ENCODE measurements at places on chromosomes 4 and X. TPM values are rescaled to one million over a fixed set of nuclear protein-coding genes. Genes with fewer than 3 reads are reported as not detected.

TRO gene
- 0.66 TPM for polyA plus RNA-seq

ADH1B gene
- polyA plus RNA-seq: not detected

ERCC6L gene
- 0.25 TPM for polyA plus RNA-seq

RASGEF1B gene
- 4.1 TPM for polyA plus RNA-seq

DGKK gene
- polyA plus RNA-seq: not detected

DKK2 gene
- not detected for polyA plus RNA-seq

ARL9 gene
- not detected for polyA plus RNA-seq

ATP7A gene
- polyA plus RNA-seq: 6.5 TPM

MAGEC2 gene
- not detected for polyA plus RNA-seq

SLC49A3 gene
- polyA plus RNA-seq: not detected

- DNase-seq: no peak
Observed at GRCh38 chr4:76066546-76066945, 8.0 kb upstream of the ART3 start.

DNA sequence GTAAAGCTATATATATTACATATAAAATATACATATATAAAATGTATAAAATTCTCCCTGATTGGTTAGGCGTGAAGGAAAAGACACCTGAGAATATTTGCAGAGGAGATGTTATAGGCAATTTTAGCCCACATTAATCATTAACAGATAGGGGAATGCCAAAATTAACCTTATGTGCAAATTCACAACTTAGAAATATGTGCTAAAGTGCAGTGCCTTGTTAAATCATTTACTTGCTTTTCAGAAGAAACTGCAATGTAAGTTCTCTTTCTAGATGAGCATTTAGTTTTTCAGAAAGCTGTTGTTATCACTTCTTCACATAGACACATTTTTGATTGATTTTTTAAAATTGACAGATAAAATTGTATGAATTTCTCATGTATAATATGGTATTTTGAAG is 5.6 kb downstream of the TASL start:
- DNase-seq: no peak

- peak; percentile 72 for DNase-seq
Observed at GRCh38 chr4:98706200-98706813, 47.9 kb upstream of the TSPAN5 start.

- DNase-seq: peak; percentile 22
Observed at GRCh38 chr4:113908829-113909228, 70.6 kb downstream of the ARSJ start.

GRCh38 chr4:152935631-152936445 is at the start of gene FHDC1:
FHDC1 (plus strand) TSS chr4:152936323; CDS start chr4:152943058, 6,735 bp downstream.
- peak; percentile 11 for DNase-seq

GRCh38 chr4:15245006-15245530 is 182.8 kb upstream of the C1QTNF7 start:
- no peak for DNase-seq

DNA sequence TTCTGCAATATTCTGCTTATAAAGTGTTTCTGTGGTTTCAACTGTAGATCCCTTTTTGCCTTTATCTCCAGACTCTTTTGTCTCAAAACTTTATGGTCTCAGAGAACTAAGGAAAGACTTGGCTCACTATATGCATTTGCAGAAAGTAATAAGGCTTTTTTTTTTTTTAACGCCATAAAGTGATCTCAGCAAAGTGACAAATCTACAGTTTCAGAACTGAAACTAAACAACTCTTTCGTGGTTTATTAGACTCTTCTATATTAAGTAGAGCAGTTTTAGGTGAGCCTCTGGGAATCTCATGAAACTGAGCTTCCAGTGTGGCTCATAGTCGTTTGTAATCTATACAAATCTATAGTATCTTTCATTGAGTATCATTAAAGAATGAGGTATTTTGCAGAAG is 15.3 kb downstream of the ATP7A start:
- DNase-seq: no peak

GRCh38 chrX:152861116-152861515 is 30.3 kb downstream of the NSDHL start:
- no peak for DNase-seq

DNA sequence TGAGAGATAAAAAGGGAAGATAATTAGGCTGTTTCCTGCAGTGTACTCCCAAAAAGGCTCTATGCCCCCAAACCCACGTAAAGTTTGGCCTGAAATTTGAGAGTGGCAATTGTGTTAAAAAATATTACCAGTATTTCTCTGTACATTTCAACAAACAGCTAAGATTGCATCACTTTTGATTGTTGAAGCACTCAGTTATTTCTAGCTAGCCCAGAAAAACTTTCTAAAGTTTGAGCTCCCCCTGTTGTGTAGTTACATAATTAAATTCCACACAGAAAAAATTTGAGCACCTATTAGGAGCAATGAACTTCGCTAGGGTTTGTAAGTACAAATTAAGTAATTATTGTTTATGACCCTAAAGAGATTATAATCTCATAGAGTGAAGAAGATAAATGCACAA is 109.4 kb downstream of the DLG3 start:
- no peak for DNase-seq

DNA sequence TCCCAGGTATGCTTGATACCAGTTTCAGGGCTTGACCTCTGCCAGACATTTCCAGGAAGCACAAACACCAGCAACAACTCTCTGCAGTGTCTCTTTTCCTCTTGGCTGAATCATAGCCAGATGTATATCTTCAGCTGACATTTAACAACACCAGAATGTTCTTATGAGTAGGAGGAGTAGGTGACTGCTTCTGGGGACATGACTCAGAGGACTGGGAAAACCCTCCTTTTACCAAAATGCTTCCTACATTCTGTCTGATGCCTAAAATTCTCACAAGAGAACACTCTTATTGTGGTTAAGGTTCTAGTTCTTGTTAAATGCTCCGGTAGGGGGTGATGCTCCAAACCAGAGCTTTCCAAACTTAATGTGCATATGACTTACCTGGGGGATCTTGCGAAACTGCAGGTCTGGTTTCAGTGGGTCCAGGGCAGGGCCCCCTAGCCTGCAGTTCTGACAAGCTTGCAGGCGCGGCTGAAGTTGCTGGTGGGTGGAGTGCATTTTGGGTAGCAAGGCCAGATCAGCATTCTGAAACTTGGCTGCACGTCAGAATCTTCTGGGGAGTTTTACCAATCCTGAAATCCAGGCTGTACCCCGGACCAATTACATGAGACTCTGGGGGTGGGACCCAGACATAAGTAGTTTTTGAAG is 329.3 kb upstream of the RPS6KA3 start:
- DNase-seq: no peak

- DNase-seq: no peak
Observed at GRCh38 chrX:130055899-130056298, 54.4 kb downstream of the ELF4 start.

DNA sequence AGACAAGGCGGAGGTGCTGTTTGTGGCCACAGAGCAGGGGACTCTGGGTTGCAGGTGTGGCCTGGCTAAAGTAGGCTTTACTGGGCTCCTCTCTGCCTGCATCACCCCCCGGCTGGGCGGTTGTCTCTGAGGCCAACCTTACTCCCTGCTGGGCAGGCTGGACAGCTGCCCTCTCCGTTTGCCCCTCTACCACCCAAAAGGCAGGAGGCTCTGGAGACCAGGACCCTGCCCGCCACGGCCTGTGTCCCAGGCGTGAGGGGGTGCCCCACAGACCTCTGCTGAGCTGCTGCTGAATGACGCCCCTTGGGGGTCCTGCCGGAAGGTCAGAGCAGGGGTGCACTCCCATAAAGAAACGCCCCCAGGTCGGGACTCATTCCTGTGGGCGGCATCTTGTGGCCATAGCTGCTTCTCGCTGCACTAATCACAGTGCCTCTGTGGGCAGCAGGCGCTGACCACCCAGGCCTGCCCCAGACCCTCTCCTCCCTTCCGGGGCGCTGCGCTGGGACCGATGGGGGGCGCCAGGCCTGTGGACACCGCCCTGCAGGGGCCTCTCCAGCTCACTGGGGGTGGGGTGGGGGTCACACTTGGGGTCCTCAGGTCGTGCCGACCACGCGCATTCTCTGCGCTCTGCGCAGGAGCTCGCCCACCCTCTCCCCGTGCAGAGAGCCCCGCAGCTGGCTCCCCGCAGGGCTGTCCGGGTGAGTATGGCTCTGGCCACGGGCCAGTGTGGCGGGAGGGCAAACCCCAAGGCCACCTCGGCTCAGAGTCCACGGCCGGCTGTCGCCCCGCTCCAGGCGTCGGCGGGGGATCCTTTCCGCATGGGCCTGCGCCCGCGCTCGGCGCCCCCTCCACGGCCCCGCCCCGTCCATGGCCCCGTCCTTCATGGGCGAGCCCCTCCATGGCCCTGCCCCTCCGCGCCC is 920 bp downstream of the HTT-AS start:
- DNase-seq: no peak

GRCh38 chr4:60116592-60116991 is 1083.5 kb upstream of the ADGRL3 start:
- DNase-seq: no peak

Measured in CD4-positive, alpha-beta memory T cell (primary cell).